Putamen (tissue), 1 donor: ENCODE measurements at places on chromosomes 5 and 9.

DNA sequence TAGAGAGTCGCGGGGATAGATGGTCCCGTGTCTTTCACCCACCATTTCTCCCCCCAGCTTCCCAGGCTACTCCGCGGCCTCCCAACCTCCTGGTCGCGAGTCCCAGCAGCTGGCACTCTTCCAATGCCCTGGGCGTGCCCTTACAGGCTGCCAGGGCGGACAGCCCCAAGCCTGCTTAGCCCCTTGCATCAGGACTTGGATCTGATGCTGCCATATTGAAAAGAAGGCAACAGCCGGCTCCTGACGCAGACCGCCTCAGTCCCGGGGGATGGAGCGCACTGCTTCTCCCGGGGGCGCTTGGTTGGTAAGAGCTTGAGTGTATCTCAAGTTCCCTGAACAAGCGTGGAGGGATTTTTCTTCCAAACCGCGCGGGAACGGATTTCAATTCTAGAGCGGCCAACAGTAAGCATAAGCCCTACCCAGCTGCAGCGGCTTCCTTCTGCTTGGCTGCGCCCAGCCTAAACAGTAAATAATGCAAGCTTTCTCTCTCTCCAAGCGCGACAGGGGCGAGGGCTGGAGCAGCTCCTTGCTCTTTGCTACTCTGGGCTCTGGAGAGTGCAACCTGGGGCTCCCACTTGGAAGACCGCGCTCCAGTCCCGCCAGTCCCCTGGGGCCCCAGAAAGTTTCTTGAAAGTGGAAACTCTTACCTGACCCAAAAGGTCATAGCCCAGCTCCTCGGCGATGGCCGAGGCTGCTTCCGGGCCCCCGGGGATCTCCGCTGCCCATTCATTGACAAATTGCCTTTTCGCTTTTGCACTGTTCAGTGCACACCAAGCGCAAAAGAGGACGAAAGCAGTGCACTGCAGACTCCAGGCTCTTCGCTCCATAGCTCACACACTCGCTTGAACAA lies 607 bp downstream of the PCSK1 start:
- no peak for DNase-seq

DNA sequence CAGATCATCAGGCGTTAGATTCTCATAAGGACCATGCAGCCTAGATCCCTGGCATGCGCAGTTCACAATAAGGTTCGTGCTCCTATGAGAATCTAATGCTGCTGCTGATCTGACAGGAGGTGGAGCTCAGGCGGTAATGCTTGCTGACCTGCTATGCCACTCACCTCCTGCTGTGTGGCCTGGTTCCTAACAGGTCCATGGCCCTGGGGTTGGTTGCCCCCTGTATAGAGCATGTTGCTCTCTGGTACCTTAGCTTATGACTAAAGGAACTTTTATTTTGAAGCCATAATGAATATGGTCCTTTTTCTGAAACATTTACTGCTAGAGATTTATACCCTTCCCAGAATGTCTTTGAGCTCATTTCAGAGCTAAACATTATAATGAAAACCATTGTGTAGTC lies 3.1 kb downstream of the MAN2A1 start:
- no peak for DNase-seq

DNA sequence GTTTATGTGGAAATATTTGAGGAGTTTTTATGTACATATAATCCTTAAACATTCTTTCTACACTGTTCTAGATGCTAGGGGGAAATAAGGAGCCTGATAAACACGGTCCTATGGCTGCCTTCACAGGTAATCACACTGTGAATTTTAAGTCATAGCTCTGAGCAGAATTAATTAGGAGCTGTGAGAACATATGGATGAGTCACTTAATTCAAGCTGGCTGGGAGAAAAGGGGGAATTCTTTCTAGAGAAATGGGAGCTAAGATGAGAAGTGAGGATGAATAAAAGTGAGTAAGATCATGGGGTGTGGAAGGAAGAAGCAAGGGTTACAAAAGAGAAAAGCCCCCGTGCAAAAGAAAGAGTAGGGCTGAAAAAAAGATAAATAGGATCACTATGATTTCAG lies 290.8 kb downstream of the DNAH5 start:
- no peak for DNase-seq

DNA sequence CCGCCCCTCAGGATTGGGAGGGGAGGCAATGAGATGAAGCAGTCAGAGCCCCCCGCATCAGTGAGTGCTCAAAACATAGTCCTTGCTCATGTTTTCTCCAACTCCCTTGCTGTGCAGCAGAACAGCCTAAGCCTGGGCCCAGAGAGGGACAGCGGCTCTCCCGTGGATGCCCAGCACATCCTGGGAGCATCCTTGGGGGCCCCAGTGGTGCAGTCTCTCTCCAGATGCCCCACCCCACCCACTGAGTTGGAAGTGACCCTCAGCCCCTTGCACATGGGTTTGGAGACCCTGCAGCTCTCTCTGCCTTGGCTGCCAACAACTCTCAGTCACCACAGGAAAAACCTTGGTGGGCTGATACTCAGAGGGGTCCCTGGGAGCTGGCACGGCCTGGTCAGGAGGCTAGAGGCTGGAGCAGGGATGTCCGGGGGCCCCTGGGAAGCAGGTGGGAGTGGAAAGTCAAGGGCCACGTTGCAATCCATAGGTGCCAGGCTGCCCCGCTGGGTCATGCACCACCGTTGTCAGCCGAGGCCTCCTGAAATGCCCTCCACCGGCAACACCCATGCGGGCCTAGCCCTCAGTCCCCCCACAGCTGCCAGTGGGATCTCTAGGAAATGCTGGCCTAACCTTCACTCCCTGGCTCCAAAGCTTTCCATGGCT lies 242.5 kb downstream of the PBX3 start:
- no peak for DNase-seq

GRCh38 chr5:55634209-55634805 lies 77.8 kb downstream of the SLC38A9 start:
- DNase-seq = no peak

DNA sequence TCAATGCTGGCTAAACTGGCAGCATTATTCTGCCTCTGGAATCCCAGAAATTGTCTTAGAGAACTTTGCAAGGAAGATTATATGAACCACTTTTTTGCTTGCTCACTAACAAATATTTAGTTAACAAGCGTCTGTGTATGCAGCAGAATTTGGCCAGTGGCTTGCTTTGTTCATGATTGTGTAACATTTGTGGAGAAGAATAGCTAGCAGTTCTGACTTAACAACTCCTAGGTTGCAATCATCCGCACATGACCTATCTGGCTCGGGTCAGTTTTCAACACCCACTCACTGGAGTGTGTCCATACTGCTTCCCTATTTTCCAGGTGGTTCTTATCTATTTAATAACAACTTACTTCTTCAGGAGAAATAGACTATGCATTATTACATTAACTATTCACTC lies 98.5 kb downstream of the SNX18 start:
- DNase-seq = no peak

DNA sequence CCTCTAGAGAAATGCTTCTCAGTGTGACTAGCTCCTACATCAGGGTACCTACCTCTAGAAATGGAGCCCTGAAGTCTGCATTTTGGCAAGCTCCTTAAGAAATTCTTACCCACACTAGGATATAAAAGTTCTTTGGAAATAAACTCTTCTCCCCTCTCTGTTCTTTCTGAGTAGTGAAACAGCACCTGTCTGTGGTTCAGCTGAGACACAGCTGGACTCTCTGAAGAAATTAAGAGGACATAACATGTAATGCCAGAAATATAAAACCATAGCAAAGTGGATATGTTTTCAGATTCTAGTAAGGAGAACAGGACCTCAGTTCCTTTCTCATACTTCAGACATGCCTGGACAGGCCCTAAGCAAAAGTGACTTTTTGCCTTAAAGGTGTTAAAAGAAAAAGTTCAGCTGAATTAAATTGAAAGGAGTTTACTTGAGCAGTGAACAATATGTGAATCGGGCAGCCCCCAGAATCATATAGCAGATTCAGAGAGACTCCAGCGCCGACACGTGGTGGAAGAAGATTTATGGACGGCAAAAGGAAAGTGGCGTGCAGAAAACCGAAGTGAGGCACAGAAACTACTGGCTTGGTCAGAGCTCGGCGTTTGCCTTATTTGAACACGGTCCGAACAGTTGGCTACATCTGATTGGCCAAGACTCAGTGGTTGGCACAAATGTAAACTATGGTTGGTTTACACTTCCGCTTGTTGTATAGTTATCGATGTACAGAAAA lies 64.5 kb downstream of the PRKACG start:
- DNase-seq = no peak

DNA sequence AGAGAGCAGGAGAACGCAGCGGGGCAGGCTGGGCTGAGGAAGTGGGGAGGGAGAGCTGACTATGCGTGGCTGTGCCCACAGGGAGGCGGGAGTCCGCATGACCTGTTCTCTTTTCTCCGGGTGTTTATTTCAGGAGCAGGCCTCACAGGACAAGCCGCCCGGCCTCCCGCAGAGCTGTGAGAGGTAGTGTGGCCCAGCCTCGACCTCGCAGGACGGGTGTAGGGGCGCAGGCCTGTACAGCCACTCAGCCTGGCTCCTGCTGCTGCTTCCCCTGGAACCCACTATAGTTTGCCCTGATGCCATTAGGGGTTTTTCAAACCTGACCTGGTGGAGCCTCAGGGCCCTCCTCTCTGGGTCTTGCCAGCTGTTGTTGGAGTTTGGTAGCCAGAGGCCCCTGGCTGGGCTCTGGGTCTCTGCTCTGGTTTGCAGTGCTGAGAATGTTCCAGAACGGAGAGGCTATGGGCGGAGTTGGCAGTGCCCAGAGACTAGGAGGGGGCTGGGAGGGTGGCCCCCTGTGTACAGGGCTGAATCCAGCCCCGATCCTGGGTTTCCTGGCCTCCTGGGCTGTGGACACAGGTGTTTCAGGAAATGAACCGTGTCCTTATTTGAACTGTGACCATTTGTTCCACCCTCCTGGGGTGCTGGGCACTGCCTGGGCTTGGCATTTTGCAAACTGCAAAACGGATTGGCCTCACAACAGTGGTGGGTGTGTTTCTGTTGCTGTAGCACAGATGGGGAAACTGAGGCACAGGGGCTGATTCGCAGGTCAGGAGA lies 78.8 kb downstream of the WNK2 start:
- DNase-seq = no peak

DNA sequence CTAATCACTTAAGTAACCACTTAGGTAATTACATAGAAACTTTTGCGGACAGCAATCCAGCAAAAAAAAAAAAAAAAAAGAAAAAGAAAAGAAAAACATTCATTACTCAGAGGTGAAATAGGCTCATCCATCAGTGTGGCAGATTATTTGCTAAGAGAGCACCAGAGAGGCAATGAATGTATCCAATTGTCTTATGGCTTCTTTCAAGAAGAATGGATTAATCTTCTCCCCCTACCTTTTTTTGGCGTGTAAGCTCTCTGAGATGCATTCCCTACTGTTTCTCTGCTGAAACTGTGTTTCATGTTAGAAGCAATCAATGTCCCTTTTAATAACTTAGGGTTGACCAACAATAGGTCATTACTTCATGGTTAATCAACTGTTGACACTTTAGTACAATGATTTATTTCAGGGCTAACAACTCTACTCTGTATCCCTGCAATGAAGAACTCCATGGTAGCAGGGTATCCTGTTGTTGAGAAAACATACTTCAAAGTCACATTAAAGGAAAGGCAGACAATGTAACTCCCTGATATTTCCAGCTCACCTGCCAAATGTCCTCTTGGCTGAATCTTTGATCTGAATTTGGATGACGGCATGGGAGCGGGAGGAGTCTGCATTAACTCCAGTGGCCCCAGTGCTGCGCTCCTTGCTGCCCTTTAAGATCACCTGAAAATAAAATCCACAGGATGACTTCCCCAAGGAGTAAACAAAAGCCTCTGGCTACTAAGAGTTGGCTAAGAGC lies 57.6 kb downstream of the KIF24 start:
- DNase-seq = no peak

GRCh38 chr9:118331622-118332045 lies 627.4 kb downstream of the TLR4 start:
- DNase-seq = no peak

DNA sequence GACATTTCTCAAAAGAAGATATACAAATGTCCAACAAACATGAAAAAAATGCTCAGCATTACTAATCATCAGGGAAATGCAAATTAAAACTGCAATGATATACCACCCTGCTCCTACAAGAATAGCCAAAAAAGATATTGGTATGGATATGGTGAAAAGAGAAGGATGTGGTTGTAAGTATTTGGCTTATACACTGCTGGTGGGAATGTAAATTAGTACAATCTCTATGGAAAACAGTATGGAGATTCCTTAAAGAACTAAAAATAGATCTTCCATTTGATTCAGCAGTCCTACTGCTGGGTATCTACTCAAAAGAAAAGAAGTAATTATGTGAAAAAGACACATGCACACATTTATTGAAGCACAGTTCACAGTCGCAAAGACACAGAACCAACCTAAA lies 67.6 kb upstream of the RUSC2 start:
- DNase-seq = no peak

DNA sequence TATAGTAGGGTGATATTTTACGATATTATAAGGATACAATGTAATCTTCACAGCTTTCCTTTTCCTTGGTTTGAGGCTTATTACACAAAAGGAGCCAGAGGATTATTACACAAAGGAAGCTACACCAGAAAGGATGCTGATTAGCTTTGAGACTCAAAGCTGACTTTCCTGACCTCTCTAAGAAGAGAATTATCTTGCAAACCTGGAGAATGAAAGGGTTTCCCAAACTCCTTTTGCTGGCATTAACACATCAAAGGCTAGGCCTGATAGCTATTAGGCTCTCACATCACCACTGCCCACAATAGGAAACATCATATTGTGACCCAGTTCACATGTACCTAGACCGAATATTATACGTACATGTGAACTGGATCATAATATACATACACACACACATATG lies 34.2 kb upstream of the CHD1 start:
- DNase-seq = no peak

- DNase-seq = no peak
Measured at GRCh38 chr9:86176468-86176867, 77.1 kb upstream of the GOLM1 start.

DNA sequence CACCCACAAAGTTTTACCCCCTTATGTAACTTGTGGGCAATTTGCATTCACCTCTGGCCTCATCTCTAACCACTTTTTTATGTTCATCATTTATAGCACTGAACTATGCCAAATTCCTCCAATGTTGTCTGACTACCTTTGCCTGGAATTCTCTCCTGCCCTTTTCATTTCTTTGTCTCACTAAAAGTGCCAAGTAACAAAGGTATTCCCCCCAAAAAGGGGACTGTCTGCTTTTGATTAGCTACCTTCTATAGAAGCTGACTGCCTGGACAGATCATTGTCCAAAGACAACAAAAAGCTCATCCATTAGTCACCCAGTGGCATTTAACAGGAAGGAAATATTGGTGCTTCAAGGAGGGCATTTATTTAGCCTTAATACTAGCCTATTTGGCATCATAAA lies 189.9 kb upstream of the VCAN start:
- DNase-seq = no peak
